ENCODE measurements at places on chromosomes 6 and 20.

GRCh38 chr6:79084693-79085092, 6.6 kb upstream of the PHIP start:
- DNase-seq: no peak

DNA sequence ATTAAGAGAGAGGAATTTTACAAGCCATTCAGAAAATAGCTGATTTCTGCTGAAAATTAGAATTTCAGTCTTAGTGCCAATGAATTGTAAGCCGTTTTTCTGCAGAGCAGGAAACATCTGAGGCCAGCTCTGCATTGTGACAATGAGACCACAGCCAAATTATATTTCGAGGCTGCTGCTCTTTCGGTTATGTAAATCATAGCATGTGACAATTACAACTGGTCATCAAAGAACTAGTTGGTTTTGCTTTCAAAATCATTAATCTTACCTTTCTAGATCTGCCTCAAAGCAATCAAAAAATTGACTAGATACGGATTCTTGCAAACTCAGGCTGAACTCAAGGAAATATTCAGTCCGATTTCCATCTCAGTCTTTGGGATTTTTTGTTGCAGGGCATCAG, 33.4 kb upstream of the INSM1 start:
- DNase-seq: no peak

DNA sequence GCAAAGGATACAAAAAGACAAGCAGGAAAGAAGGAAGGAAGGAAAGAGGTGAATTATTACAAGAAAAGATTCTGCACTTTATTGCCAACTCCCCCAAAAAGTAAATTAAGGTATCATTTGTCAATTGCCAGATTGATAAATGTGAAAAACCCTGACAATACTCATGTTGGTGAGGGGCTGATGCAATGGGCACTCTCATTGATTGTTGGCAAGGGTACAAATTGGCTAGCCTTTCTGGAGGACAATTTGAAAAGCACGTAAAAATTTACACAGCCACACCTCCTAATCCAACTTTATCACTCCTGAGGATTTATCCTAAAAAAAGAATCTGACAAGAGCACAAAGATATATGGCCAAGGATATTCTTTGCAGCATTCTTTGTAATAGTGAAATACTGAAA, 47.7 kb downstream of the SCML4 start:
- DNase-seq: no peak

- no peak for DNase-seq
These were observed 15.7 kb downstream of the PANK2 start for GRCh38 chr20:3904857-3905256.

DNA sequence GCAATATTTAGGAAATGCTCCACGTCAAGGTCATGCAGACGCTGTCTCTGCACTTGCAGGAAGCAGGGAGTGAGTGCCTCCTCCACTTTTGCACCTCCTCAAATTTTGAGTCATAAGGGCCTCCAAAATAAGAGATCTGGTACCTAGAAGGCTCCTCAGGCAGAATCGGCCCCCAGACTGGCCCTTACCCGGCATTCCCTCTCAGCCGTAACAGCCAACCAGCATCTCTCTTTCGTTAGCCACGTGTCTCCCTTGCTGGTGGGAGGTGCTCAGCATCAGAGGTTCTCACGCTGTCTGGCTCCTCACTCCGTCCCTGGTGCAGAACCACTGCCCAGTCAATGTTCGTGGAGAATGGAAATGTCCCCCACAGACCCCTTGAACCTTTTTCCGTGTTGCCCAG, 75.3 kb downstream of the ANKRD60 start:
- no peak for DNase-seq

DNA sequence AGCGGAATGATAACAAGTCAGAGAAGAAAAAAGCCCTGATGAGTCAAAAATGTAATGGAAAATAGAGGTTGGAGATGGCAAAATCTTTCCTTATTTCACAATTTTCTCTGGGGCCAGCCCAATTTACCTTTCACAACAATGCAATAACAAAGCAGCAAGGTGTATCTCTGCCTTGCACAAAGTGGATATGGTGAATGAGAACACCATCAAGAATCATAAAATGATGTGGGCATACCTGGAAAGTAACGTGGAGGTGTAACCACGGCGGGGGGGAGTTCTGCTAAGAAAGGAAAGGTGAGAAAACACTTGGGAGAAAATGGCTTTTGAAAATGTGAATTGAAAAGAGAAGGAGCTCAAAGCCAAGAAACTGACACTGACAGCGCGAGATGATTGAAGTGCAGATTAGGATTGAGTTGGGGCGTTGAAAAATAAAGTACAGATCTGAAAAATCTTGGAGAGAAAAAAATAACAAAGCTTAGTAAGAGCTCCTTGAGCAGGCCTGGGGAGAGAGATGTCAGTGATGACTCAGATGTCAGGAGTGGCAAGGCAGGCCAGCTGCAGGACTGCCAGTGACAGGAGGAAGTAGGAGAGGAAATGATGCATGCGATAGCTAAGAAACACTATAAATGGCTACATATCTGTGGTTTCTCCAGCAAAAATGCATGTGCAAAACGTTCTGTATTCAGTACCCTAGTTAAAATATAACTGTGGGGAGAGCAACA, 26.2 kb downstream of the ARHGAP18 start:
- peak; percentile 48 for DNase-seq

DNA sequence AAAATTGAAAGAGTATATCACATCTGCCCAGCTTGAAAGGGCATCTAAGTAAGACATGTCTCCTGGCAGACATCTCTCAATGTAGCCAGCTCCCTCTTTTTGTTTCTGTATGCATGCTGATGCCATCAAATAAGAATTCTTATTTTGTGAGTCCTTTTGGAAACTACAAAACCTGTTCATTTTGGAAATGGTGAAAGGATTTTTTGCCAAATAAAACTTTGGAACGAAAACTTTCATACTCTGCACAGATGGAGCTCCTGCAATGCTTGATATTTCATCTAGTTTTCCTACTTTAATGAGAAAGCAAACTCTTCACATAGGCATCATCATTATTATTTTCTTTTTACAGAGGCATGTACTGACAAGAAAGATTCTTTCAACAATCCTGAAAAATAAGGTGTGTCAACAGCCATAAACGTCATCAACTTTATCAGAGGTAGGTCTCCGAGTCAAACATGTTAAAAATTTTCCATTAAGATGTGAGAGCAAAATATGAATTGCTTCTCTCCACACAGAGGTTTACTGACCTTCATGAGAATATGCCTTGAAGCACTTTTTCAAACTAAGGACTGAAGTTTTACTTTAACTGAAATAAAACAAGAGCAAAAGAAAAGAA, 26.2 kb upstream of the CMTR1 start:
- DNase-seq: no peak

- DNase-seq: no peak
These were observed 217.8 kb downstream of the MAFB start for GRCh38 chr20:40471261-40471629.

DNA sequence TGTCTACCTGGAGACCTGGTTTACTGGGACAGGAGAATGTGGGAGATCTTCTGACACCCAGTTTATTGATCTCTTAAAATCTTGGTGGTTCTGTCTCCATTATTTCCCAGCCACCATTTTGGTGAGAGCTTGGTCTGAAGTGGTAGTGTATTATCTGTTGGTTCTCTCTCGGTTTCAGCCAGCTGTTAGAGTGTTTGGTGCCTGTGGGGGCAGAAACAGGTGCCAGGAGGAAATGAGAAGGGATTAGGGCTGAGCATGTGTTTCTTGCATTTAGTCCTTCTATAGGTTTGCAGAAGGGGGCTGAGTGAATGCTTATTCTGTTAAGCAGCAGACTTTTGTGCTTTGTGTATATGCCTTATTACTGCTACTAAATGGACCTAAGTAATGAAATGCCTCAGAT, 9.6 kb downstream of the JARID2 start:
- DNase-seq: no peak

DNA sequence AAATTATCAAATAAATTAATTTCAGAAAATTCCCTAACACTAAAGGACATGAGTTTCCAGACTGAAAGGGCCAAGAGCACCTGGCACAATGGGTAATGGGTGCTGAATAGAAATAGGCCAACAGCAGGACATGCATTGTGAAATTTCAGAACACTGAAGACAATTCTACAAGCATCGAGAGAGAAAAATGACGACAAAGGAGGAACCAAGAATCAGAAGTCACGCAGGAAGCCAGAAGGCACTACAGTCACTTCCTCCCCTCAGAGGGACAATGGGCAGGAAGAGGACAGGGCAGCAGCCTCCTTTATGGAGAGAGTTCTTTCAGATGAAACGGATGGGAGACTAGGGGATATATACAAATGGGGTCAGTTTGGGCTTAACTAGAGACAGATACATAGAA, 29.6 kb downstream of the PCNA start:
- DNase-seq: no peak

- no peak for DNase-seq
These were observed 46.0 kb downstream of the SIRPA start for GRCh38 chr20:1941226-1941625.

DNA sequence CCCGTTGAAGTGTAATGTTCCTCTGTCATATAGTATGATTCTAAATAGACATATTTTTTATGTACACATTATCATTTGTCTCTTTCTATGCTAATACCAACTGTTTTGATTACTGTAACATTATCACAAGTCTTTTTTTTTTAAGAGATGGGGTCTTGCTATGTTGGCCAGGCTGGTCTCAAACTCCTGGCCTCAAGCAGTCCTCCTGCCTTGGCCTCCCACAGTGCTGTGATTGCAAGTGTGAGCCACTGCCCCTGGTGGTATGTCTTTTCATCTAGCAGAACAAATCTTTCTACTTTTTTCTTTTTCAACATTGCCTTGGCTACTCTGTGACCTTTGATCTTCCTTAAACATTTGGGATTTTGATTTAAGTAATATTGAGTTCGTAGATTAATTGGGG, 57.7 kb downstream of the SLX4IP start:
- DNase-seq: no peak

DNA sequence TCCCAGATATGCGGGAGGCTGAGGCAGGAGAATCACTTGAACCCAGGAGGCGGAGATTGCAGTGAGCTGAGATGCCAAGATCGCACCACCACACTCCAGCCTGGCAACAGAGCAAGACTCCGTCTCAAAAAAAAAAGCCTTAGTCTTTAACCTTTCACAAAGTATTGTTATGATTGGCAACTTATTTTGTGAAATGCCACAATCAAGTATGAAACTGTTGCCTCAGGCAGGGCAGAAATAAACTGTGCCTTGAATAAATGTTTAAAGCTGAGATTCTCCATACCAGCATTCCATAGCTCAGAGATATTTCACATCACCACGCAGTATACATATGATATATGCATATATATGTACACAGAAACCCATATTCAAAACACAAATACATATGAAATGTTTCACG, 120.1 kb upstream of the CCDC28A start:
- no peak for DNase-seq

DNA sequence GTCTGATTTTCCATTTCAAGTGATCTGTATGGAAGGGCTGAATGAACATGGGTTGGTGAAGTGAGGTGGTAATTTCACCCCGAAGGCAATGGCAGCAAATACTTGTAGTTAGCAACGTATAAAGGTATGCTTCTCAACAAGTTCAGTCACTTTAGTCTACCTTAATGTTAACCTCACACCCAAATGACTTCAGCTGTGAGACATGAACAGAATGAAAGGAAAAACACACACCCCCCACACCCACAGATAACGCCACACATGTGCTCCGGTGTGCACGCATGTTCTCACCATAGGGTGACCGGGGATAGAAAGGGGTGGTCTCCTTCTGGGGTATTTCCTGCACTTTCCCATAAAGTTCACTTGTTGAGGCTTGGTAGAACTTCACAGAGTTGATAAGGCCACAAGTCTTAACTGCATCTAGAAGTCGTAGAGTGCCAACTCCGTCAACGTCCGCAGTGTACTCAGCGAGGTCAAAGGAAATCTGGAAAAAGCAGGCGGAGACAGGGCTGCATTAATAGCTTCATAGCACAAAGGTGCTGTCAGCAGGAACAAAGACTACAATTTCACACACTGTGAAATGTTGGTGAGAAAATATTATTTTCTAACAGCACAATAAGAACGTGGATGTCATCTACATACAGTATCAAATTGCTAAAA, 284.8 kb downstream of the GMDS start:
- DNase-seq: no peak

DNA sequence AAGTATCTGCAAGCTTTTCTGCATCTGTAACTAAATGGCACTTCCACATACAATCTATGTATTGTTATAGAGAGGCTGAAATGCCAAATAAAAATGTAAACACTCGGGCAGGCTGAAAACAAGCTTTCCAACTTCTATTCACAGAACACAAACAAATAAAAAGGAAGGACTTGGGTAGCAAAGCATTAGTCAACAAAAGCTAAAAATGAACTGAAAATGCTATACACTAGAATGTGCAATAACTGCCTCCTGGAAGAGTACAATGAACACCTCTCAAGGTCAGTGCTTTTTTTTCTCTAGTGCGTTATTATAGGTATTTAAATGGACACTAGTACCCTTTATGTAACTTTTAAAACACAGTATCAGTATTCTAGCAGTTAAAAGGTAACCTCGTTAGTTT, 31.4 kb downstream of the STK38 start:
- no peak for DNase-seq

GRCh38 chr6:100664274-100665040, 199.7 kb upstream of the SIM1 start:
- DNase-seq: no peak

DNA sequence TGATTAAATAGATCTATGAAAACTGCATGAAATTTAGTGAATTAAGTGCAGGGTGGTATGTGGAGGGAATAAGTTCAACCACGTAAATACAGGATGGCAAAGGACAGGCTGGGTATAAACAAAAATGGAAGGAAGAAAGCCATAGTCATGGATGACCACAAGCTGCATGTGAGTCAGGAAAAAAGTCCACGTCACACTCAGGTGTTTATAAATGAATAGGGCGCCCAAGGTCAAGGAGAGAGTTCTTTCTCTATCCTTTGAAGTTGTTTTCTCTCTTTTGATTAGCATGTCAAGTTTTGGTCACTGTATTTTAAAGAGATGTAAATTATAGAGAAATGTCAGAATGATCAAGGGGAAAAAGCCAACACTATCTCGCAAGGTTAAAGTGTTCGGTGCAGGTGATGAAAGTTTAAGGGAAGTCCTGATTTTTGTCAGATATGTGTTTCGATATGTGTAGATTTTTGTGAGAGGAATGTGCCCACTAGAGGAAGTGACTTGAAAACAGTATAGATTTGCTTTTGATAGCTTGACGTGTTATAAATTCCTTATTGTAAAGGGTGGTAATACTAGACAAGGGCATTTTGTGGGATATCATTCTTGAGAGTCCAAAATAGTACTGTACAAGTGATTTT, 58.7 kb downstream of the MAP3K4 start:
- no peak for DNase-seq

- DNase-seq: no peak
These were observed 111.9 kb downstream of the TBC1D7 start for GRCh38 chr6:13216236-13217014.

GRCh38 chr20:1818895-1819294, 76.3 kb upstream of the SIRPA start:
- no peak for DNase-seq

DNA sequence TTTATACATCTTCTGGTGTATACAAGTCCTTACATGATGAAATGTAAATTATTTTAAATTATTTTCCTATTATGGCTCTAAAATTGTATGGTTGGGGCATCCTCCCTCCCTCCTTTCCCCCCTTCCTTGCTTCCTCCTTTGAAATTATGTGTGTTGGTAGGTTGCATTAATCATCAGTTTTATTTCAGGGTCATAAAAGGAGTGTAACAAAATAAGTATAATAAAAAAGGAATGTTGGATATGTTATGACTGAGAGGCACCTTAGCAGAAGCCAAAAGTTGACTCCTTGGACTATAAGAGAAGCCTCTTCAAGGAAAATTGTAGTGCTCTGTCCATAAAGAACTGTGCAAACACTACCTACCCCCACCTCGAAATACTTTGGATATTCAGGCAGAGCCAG, 46.6 kb upstream of the PTPRK start:
- DNase-seq: no peak
